Mucosa of gallbladder (tissue), 1 donor: ENCODE measurements at places on chromosomes 5 and 9.

GRCh38 chr5:140169410-140169809 is 5.6 kb upstream of the CYSTM1 start:
- DNase-seq: no peak

DNA sequence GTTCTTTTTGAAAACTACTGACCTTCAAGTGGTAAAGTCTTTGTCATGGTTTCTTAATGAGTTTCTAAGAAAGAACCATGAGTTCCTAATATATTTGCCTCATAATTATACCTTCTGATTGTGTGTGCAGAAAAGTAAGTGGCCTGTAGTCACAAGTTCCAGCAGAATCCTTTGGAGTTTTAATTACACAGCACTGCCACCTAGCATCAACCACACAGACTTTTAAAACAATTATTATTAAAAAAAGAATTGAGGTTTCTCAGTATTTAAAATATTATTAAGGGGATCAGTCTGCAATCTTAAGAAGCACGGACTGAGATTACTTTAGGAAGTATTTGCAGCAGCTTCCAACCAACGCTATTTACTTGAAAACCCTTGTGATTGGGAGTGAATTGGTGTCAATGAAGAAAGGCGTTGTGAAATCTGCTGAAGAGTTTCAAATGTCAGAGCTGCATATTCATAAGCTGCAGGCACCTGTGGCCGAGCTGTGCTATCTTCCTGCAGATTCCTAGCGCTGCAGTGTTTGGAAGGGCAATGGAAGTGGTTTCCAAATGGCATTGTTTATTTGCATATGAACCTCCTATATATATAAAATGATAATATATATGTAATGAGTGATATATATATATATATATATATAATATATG is 1074.2 kb upstream of the WWC1 start:
- DNase-seq: no peak

DNA sequence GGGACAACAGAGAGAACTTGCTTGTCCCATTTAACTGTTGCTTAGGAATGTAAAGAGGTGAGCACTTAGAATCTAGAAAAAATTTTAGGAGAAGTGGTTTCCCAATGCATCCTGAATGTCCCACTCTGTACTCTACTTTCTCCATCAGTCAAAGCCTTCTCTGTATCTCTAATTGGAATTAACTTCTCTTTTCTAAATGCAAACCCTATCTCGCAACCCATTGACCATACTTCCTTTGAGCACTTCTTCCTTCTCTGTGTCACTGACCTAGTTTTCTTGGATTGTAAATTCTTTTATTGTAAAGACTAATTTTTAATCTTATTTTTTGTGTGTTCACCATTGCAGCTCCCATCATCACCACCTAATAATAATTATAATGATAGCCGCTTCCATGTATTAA is 33.3 kb downstream of the ADRB2 start:
- DNase-seq: no peak

GRCh38 chr9:121242959-121243346 is 25.0 kb upstream of the GSN start:
- DNase-seq: no peak

DNA sequence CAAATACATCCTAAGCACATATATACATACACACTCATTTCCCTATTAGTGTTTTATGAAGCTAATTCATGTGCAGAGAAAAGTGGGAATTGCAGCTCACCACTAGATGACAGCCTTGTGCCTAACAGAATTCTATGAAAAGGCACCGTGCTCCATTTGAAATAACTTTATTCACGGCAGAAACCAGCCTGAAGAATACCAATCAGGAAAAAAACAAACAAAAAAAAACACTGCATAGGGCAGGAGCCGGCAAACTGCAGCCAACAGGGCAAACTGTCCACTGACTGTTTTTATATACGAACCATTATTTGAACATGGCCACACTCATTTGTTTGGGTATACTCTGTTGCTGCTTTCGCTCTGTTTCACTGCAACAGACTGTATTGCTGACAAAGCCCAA is 33.6 kb downstream of the ERMP1 start:
- DNase-seq: peak; percentile 19

- DNase-seq: no peak
Measured at GRCh38 chr9:5429873-5430564, 7.7 kb downstream of the PLGRKT start.

GRCh38 chr5:8907168-8907868 is 638.6 kb downstream of the SEMA5A start:
- DNase-seq: no peak

GRCh38 chr5:20648981-20649380 is 661.0 kb upstream of the CDH18 start:
- no peak for DNase-seq

DNA sequence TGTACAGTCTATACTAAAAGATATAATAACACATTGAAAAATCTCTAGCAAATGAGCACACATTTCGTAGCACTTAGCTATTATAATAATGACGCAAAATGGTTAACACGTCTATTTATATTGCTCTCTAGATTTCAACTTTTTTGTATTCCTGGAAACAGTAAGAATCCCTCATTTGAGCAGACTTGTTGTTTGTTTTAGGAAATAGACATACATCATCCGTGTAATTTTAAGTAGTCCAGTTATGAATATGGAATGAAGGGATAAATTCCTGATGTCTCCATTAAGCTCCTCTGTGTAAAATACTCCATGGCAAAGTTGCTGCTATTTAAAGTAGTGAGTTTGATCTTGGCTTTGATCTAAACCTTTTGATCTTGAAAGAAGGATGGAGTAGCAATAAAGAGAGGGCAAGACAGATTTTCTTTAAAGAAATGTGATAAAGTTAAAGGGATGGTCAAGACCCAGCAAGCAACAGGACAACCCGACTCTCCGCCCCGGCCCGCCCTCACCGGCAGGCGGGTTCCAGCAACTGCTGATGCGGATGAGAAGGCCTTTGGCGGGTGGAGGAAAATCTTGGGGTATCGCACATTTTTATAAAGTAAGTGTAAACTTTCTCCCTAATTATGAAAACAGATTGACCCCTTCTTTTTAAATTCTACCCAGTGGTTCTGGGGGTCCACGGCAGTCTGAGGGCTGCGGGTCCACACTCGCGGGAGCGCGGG is 277.4 kb downstream of the AOPEP start:
- DNase-seq: no peak

GRCh38 chr9:33461492-33461891 is 12.2 kb downstream of the NOL6 start:
- no peak for DNase-seq

DNA sequence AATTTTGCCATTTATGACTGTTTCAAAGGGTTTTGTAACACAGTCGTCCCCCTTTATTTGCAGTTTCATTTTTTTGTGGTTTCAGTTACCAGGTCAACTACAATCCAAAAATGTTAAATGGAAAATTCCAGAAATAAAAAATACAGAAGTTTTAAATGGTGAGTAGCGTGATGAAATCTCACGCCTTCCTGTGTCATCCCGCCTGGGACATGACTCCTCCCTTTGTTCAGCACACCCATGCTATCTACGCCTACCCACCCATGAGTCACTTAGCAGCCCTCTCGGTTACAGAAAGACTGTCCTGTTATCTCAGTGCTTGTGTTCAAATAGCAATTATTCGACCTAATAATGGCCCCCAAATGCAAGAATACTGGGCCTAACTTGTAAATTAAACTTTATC is 765.3 kb upstream of the ADAMTS16 start:
- no peak for DNase-seq

DNA sequence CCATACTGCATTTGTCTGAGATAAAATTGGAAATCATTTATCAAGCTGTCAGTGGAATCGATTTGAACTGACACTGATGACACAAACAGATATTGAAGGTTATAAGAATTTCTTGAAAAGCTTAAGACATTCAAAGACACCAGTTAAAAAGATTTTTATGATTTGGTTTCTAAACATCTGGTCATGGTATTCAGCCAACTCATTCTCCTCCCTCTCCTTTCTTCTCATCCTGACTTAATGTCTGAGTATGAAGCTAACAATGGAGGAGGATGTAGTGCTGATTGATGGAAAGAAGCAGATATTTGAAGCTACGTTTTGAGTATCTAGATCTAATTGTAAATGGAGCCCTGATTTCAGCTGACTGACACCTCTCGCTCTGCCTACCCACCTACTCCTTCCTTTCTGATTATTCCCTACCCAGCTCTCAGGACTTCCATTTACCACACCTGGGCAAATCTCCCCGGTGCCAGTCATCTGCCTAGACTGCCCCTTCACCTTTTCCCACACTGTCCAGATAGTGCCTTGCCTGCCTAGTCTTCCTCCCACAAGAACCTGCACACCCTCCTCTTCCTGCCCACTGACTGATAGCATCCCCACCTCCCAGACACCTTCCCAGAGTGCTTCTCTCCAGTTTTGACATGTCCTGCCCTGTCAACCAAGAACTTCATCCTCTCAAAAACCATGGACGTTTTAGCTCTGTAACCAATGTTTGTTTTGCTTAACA is 20.7 kb upstream of the LIFR start:
- no peak for DNase-seq

GRCh38 chr9:65426231-65426630 is 141.2 kb upstream of the FOXD4L5 start:
- DNase-seq: no peak

GRCh38 chr9:21996438-21996837 is 1.8 kb downstream of the CDKN2B-AS1 start:
- DNase-seq: no peak

GRCh38 chr9:110160123-110160522 is 47.8 kb downstream of the C9orf152 start:
- no peak for DNase-seq

GRCh38 chr5:135439231-135440205 is 7.6 kb downstream of the DCANP1 start:
- DNase-seq: no peak

DNA sequence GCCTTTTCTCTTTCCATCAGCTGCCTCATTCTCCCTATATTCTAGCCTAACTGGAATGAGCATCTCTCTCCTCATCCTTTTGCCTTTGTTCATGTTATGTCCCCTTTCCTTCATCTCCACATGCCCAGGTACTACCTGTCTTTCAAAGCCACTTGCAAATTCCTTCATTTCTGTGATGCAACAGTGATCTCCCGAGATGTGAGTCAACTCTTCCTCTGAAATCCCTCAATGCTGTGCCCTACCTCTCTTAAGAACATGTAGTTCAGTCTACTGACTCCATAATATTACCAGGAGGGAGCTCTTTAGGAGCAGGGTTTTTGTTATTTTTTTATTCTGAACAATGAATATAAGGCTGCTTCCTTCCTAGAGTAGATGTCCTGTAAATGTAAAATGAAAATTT is 91.6 kb downstream of the ZNF462 start:
- no peak for DNase-seq
